ENCODE measurements at places on chromosomes 5 and 9.

GRCh38 chr5:65563777-65564176 lies 681 bp downstream of the PPWD1 start:
- peak overlapping the region; percentile 94 for H3K27ac ChIP-seq
- no peak for DNase-seq
- H3K36me3 ChIP-seq = no peaks in the 10 kb centered on the region

GRCh38 chr5:171295299-171295698 lies 13.7 kb upstream of the TLX3 start:
- H3K4me1 ChIP-seq = no peaks in the 10 kb centered on the region
- DNase-seq = no peak
- H3K27ac ChIP-seq = no peak overlapping the region
- no peaks in the 10 kb centered on the region for H3K36me3 ChIP-seq
- no peaks in the 10 kb centered on the region for H3K27me3 ChIP-seq
- no peak overlapping the region for H3K4me3 ChIP-seq

- no peaks in the 10 kb centered on the region for H3K27me3 ChIP-seq
- H3K4me3 ChIP-seq = peak overlapping the region; percentile 52
- no peaks in the 10 kb centered on the region for H3K4me1 ChIP-seq
- H3K27ac ChIP-seq = peak overlapping the region; percentile 71
- no peaks in the 10 kb centered on the region for H3K36me3 ChIP-seq
- peak; percentile 37 for DNase-seq
Measured at GRCh38 chr9:114156657-114157421, 1.5 kb downstream of the COL27A1 start.

DNA sequence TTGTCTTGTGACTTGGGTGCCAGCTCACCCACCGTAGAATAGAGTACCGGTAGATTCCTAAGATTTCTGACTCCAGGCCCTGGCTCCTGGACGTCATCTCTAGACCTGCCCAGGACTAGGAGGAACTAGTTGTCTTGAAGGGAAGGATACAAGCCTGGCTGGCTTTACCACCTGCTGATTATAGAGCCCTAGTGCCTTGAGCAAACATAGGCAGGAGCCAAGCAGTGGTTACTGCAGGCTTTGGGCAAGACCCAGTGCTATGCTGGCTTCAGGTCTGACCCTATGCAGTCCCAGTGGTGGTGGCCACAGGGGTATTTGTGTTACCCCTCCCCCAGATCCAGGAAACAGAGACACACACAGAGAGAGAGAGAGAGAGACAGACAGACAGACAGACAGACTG lies 606.2 kb downstream of the PDE4D start:
- no peak overlapping the region for H3K4me3 ChIP-seq
- H3K36me3 ChIP-seq = no peaks in the 10 kb centered on the region
- no peak overlapping the region for H3K27ac ChIP-seq
- H3K4me1 ChIP-seq = peaks cover 1% of the 10 kb centered on the region
- H3K27me3 ChIP-seq = no peaks in the 10 kb centered on the region

- H3K27ac ChIP-seq = no peak overlapping the region
- DNase-seq = no peak
Measured at GRCh38 chr5:171676286-171676944, 109.2 kb upstream of the SMIM23 start.

DNA sequence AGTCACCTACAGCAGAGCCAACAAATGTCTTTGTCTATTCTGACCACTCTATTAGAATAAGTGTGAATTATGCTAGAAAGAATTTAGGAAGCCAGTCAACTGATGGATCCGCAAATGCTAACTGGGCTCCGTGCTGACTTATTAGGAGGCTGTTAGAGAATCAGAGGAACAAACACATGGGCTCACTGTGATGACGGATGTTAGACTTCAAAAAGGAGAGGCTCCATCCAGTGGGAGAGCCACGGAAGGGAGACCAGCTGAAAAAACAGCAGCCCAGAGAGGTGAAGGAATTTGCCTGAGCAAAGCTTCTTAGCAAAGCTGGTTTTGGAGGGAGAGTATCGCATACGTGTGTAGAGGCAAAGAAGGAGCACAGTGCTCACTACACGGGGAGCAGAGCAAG lies 5.8 kb upstream of the TGFBI start:
- H3K27me3 ChIP-seq = no peaks in the 10 kb centered on the region
- no peak for DNase-seq
- no peak overlapping the region for H3K4me3 ChIP-seq
- H3K36me3 ChIP-seq = no peaks in the 10 kb centered on the region
- no peaks in the 10 kb centered on the region for H3K4me1 ChIP-seq

- no peak overlapping the region for H3K4me3 ChIP-seq
- no peaks in the 10 kb centered on the region for H3K4me1 ChIP-seq
- no peak overlapping the region for H3K27ac ChIP-seq
- no peaks in the 10 kb centered on the region for H3K27me3 ChIP-seq
Measured at GRCh38 chr5:14319102-14319501, 176.0 kb downstream of the TRIO start.

- H3K27ac ChIP-seq = peak overlapping the region; percentile 97
- H3K27me3 ChIP-seq = no peaks in the 10 kb centered on the region
- peak overlapping the region; percentile 94 for H3K4me3 ChIP-seq
- H3K4me1 ChIP-seq = peaks cover 69% of the 10 kb centered on the region
- no peaks in the 10 kb centered on the region for H3K36me3 ChIP-seq
Measured at GRCh38 chr9:5628183-5628529, 751 bp upstream of the RIC1 start.

DNA sequence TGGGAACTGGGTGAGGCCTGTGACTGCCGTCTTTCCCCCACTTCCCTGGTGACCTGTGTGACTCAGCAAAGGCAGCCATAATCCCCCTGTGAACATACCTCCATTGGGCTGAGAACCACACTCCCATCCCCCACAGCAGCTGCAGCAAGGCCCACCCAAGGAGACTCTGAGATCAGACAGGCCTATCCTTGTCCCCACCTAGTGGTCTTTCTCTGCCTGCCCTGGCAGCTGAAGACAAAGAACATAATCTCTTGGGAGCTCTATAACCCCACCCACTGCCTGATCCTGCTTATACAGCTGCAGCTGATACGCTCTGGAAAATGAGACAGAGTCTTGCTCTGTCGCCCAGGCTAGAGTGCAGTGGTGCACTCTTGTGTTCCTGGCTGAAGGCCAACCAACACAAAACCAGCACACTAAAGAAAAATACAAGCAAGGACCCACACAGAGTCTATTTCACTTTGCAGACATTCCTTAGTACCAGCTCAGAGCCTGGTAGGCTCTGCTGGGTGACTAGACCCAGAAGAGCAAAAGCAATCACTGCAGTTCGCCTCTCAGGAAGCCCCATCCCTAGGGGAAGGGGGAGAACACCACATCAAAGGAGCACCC lies 106.7 kb downstream of the MCTP1 start:
- H3K27me3 ChIP-seq = no peaks in the 10 kb centered on the region
- peaks cover 10% of the 10 kb centered on the region for H3K4me1 ChIP-seq
- DNase-seq = no peak
- H3K4me3 ChIP-seq = no peak overlapping the region

DNA sequence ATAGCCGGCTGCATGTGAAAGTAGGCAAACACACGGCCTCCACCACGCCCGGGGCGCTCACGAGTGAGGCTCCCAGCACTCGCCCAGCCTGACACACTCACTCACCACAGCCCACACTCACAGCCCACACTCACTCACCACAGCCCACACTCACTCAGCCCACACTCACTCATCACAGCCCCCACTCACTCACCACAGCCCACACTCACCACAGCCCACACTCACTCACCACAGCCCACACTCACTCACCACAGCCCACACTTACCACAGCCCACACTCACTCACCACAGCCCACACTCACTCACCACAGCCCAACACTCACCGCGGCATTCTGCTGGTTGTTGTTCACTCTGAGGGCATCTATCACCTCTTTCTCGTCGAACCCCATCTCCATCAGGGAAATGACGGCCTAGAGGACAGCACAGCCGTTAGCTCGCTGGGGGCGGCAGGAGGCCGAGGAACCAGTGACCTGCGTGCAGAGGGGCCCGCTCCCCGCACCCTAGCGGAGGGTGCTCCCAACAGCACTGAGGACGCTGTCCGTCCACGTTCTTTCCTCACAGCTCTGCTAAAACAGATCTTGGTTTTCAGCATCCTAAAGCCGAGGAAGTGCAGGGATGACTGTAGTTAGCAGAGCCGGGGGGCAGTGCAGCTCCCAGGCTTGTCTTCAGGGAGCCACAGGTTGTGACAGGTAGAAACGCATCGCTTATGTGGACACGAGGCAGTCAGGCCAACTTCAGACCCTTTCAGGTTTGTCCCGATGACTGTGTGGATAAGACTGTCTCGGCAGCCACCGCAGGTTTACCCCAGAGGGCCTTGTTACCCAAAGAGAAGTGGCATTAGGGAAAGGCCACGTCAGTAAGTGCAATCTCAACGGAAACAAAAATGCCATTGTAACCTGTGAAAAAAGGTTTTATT lies 21.6 kb downstream of the UBAC1 start:
- no peak overlapping the region for H3K27ac ChIP-seq
- H3K36me3 ChIP-seq = peaks cover 100% of the 10 kb centered on the region
- no peaks in the 10 kb centered on the region for H3K27me3 ChIP-seq
- H3K4me3 ChIP-seq = no peak overlapping the region
- DNase-seq = no peak

DNA sequence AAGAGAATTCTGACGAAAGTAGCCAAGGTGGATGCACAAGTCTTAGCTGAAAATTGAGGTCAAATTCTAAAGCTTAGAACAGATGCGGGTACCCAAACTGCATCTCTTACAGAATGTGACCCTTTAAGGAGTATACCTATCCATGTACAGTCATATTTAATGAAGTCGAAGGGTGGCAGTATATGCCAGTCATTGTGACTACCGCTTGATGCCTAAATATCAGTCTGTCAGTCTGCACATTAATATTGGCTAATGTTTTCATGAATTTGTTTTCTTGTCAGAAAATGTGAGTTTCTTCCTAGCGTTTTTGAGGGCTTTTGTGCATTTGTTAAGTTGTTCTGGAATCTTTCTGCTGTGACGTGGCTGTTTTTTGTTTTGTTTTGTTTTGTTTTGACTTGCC lies 264.5 kb upstream of the ELAVL2 start:
- no peak overlapping the region for H3K27ac ChIP-seq
- no peaks in the 10 kb centered on the region for H3K4me1 ChIP-seq
- no peak overlapping the region for H3K4me3 ChIP-seq
- H3K27me3 ChIP-seq = no peaks in the 10 kb centered on the region
- DNase-seq = no peak

GRCh38 chr9:21875893-21876292 lies 73.5 kb downstream of the MTAP start:
- no peak overlapping the region for H3K4me3 ChIP-seq
- no peaks in the 10 kb centered on the region for H3K27me3 ChIP-seq
- no peak for DNase-seq
- peaks cover 81% of the 10 kb centered on the region for H3K36me3 ChIP-seq

DNA sequence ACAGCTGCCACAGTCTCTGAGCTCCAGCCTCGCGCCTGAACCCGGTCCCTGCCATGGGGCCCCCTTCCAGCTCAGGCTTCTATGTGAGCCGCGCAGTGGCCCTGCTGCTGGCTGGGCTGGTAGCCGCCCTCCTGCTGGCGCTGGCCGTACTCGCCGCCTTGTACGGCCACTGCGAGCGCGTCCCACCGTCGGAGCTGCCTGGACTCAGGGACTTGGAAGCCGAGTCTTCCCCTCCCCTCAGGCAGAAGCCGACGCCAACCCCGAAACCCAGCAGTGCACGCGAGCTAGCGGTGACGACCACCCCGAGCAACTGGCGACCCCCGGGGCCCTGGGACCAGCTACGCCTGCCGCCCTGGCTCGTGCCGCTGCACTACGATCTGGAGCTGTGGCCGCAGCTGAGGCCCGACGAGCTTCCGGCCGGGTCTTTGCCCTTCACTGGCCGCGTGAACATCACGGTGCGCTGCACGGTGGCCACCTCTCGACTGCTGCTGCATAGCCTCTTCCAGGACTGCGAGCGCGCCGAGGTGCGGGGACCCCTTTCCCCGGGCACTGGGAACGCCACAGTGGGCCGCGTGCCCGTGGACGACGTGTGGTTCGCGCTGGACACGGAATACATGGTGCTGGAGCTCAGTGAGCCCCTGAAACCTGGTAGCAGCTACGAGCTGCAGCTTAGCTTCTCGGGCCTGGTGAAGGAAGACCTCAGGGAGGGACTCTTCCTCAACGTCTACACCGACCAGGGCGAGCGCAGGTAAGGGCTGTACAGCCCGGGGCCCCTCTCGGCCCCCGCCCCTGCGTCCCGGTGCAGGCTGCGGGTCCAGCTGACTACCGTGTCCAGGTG lies 509 bp downstream of the LVRN start:
- H3K27me3 ChIP-seq = no peaks in the 10 kb centered on the region
- peaks cover 8% of the 10 kb centered on the region for H3K4me1 ChIP-seq
- no peaks in the 10 kb centered on the region for H3K36me3 ChIP-seq
- H3K27ac ChIP-seq = no peak overlapping the region
- no peak for DNase-seq

- no peak overlapping the region for H3K4me3 ChIP-seq
- no peak overlapping the region for H3K27ac ChIP-seq
- no peaks in the 10 kb centered on the region for H3K36me3 ChIP-seq
- H3K4me1 ChIP-seq = peaks cover 11% of the 10 kb centered on the region
Measured at GRCh38 chr5:15440434-15440833, 59.5 kb upstream of the FBXL7 start.

GRCh38 chr5:176178789-176179188 lies 59.4 kb upstream of the SIMC1 start:
- no peaks in the 10 kb centered on the region for H3K36me3 ChIP-seq
- DNase-seq = no peak
- no peaks in the 10 kb centered on the region for H3K4me1 ChIP-seq
- H3K27me3 ChIP-seq = no peaks in the 10 kb centered on the region

GRCh38 chr9:73133921-73134407 lies 17.7 kb upstream of the ANXA1 start:
- no peak overlapping the region for H3K4me3 ChIP-seq
- no peak for DNase-seq
- no peaks in the 10 kb centered on the region for H3K4me1 ChIP-seq
- no peaks in the 10 kb centered on the region for H3K27me3 ChIP-seq
- no peaks in the 10 kb centered on the region for H3K36me3 ChIP-seq

GRCh38 chr5:112594095-112594850 lies 143.4 kb upstream of the APC start:
- H3K27ac ChIP-seq = no peak overlapping the region
- no peak overlapping the region for H3K4me3 ChIP-seq
- no peak for DNase-seq
- no peaks in the 10 kb centered on the region for H3K36me3 ChIP-seq
- H3K27me3 ChIP-seq = no peaks in the 10 kb centered on the region
- no peaks in the 10 kb centered on the region for H3K4me1 ChIP-seq

GRCh38 chr9:42388146-42388690 lies 204.8 kb downstream of the SPATA31A6 start:
- no peaks in the 10 kb centered on the region for H3K27me3 ChIP-seq
- H3K27ac ChIP-seq = no peak overlapping the region
- H3K4me1 ChIP-seq = no peaks in the 10 kb centered on the region
- DNase-seq = no peak

- H3K4me1 ChIP-seq = peaks cover 20% of the 10 kb centered on the region
- DNase-seq = no peak
- H3K36me3 ChIP-seq = no peaks in the 10 kb centered on the region
- no peaks in the 10 kb centered on the region for H3K27me3 ChIP-seq
- H3K4me3 ChIP-seq = no peak overlapping the region
Measured at GRCh38 chr9:115398313-115398650, 280.3 kb upstream of the TNC start.

DNA sequence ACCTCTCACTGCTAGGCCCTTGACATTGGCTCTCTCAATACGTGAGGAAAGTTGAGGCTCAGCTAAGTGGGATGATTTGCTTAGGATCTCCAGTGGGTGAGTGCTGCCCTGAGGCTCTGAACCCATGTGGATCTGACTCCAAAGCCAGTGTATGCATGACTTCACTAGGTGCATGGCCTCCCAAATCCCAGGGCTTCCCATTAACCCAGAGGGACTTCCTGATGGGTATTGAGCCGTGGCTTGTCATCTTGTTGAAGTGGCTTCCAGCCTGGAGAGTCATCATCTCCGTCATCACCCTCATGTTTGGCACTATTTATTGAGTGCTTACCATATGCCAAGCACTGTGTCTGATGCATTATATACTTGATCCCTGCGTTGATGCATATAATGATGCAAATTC lies 37.3 kb upstream of the TEX48 start:
- no peak overlapping the region for H3K4me3 ChIP-seq
- no peaks in the 10 kb centered on the region for H3K36me3 ChIP-seq
- no peaks in the 10 kb centered on the region for H3K27me3 ChIP-seq
- no peak for DNase-seq
- H3K4me1 ChIP-seq = no peaks in the 10 kb centered on the region
